Urothelium cell line (cell line): ENCODE measurements at places on chromosomes 2 and 18.

GRCh38 chr2:228545041-228545747 is 363.7 kb upstream of the SPHKAP start:
- peak; percentile 52 for DNase-seq

DNA sequence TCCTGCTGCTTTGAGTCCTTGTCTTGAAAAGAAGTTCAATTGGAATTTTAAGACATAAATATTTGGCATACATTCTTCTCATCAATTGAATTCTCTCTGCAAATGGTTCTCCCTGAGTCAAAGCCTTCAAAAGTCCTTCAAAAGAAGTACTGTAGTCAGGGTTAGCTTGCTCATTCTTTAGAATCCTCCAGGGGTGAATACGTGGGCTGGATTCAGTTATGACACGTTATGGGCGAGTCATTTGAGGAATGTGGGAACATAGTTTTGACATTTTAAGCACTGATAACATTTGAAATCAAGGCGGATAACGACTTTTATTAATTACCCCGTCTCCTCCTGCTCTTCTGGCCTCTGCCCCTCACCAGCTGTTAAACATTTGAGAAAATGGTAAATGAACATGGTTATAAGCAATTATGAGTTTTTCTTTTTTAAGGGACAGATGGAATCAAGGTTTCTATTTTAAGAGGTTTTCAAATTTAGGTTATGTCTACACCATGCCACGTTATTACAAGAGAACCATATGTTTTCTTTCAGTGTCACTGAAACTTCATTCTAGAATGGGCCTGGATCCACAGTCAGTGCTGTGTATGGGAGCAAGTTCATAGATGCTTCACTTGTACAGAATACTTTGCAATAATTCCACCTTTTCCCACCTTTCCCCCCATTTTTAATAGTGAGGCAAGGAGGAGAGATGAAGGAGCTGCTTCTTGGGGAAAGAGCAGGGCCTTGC is 273.1 kb downstream of the TSN start:
- DNase-seq: peak; percentile 82

- DNase-seq: no peak
Measured at GRCh38 chr2:152407204-152407721, 72.3 kb downstream of the FMNL2 start.

GRCh38 chr2:133489641-133490410 is 78.4 kb downstream of the NCKAP5 start:
- DNase-seq: no peak

DNA sequence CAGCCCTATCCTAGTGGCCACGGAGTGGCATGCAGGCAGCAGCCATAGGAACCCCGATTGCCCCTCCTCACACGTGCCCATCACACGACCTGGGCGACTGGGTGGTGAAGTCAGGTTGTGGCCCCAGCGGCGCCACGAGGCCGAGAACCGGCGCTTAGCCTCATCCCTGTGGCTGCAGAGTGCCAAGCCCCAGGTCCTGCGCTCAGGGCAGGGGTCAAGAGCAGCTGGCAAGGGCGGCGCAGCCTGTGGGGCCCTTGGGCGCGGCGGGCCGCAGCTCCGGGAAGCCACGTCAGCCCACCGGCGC is 73.3 kb downstream of the RPIA start:
- DNase-seq: no peak

GRCh38 chr2:175205523-175205922 is 24.0 kb upstream of the ATP5MC3 start:
- DNase-seq: peak; percentile 21

DNA sequence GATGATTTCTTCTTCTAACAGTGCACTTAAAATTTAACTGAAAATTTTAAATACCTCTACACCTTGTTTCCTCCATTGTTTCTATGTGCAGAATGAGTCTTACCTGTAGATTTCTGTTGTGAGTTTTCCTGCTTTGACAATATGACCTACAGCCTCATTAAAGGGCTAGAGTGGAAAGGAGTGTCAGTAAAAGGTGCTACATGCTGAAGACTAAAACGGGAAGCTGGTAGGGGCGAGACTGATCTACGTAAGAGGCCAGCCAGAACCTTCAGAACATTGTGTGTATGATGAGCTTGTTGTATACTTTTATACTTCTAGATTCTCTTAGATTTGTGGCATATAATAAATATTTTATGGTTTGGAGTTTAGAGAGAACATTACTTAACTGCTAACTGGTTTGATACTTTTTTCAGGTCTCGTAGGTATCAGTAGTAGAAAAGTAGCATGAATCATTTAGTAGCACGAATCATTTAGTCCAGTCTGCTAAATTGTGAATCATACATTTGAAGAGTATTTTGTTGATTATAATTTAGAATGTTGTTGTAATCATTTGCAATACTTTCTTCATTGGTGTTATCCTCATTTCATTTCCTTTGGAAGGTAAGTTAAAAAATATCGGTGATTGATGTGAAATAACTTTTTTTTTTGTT is 14.3 kb downstream of the INSIG2 start:
- DNase-seq: no peak

DNA sequence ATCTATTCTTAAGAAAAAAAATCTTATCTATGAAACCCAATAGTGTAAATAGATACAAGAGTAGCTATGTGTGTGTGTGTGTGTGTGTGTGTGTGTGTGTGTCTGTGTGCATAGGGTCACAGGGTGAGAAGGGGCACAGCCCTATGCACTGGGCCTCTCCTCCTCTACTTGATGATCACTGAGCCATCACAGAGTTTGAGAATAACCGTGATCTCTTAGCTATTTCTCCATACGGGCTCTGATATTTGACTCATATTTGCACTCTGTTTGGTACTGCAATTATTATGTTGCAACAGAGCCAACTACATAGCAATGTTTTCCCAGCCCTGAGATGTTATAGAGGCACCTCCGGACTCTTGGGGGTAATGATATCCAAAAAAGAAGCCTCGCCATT is 28.8 kb upstream of the SLC40A1 start:
- no peak for DNase-seq

DNA sequence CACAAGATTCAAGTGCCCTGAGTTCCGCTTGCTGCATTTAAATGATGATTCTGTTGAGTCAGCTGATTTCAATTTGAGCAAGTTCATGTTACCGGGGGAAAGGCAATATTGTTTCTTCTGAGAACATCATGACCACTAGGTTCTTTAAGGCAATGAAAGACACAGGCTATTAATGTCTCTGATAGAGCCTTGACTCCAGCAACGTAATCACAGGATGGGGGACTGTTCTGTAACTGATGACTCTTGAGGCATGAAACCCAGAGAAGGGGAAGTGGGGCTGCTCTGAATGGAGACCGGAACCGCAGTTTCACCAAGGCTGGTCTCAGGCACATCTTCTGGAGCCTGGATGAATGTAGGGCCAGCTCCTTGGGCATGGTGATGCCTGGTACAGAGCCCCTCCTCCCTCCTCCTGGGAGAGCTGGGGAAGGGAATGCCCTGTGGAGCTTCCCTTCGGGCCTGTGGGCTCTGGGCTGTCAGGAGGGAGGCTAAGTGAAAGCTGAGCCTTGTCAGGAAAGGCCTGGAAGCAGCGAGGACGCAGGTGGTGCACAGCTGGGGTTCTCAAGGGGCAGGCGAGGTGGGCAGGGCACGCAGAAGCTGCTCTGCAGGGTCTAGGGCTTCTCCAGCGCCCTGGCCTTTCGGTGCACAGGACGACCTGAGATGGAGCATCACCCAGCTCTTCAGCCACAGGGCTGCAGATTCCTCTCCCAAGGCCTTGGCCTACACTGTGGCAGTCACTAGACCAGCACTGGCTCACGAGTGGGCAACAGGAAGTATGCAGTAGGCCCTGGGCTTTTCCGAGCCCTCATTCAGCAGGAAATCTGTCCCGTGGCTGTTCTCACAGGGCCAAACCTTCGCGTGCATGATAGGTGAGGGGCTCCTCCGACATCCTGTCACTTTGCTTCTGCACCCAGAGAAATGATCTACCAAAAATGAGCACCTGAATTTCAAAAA is 36.6 kb upstream of the PRLH start:
- DNase-seq: no peak

DNA sequence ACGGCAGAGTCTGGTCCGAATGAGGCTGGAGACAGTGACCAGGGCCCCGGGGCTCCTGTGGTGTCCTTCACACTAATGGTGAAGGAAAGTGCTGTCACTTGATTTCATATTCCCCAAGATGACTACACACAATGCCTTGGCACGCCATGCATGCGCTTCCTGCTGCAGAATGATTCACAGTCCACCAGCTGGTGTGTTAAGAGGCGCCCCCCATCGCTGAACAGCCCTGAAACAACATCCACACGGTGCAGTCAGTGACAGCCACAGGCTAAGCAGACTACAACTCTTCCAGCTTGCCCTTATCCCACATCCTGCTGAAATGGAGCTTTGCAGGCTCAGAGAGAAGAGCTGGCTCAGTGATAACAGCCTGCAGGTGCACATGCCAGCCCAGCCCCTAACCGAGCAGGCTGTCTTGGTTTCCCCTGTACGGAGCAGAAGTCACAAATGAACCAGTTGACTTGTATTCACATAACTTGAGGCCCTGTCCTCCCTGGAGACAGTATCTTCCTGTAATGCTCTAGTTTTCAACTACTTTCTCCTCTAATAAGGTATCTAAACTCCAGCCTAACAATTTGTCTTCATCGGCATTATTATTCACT is 24.3 kb upstream of the CDH20 start:
- no peak for DNase-seq

- DNase-seq: no peak
Measured at GRCh38 chr18:46374850-46375249, 270.7 kb downstream of the HAUS1 start.

DNA sequence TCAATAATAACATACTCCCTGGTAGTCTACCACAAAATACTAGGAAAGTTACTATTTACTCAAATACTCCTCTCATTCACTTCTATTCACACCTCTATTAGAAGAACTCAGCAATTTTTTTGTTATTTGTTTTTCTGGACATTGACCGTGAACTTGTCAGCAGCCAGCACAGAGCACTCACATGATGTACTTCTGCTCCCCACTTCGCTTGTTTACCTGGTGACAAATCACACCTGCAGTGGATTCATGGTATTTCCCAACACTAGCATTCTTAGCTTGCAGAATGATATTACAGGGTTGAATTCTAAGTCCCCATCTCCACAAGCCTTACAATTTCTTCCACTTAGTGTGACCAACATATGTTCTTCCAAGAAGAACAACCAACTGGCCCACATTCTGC is 238.2 kb downstream of the SATB2 start:
- no peak for DNase-seq

- no peak for DNase-seq
Measured at GRCh38 chr2:208384637-208385036, 22.0 kb upstream of the PTH2R start.

- DNase-seq: no peak
Measured at GRCh38 chr2:101619191-101619591, 78.3 kb upstream of the MAP4K4 start.

- DNase-seq: no peak
Measured at GRCh38 chr2:200810252-200810997, 1.3 kb upstream of the BZW1 start.

DNA sequence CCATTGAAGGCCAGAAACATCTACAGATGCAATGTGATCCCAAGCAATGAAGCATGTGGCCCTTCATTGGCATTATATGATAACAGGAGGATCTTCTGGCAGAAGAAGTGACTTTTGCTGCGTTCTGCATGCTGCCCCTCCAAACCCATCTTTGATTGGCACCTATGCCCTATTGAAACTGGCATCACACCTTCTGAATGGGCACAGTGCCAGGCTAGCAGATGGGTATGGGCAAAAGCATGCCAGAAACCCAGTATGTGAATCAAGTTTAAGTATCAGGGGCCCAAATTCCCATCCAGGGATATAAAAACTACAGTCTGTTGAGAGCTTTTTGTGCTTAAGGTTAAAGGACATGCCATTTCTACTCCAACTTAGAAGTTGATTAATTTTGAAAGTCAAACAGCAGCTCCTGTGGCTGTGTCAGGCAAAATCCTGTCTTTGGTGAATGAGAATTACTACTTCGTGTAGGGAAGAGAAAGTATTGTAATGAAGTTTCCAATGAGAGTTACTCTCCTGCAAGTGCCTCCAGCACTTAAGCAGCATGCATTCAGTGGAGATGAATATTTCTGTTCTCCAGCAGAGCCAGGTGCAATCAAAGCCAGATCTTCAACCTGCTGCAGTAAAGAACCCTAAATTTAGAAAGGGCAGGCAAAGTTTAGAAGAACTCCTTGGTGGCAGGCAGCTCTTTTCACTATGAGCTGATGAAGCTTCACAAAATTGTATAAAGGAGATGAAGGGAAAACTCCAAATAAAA is 8.6 kb downstream of the VRK2 start:
- DNase-seq: no peak

DNA sequence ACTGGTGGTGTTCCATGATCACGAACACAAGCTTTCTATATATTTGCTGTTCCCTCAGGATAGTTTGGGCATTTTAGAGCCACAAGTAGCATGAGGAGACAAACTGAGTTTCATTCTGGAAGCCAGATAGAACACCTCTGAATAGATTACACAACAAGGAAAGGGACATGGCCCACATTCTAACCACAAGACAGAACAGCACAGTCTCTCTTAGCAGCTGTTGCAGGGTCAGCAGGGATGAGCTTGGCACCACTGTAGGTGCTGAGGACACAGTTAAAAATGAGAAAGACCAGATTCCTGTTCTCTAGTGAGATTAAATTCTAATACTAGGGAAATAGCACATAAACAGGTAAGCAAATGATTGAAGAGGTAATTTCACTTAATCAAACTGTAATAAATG is 235.3 kb downstream of the ZNF407 start:
- DNase-seq: no peak

- DNase-seq: no peak
Measured at GRCh38 chr18:77334876-77335275, 85.2 kb downstream of the GALR1 start.

DNA sequence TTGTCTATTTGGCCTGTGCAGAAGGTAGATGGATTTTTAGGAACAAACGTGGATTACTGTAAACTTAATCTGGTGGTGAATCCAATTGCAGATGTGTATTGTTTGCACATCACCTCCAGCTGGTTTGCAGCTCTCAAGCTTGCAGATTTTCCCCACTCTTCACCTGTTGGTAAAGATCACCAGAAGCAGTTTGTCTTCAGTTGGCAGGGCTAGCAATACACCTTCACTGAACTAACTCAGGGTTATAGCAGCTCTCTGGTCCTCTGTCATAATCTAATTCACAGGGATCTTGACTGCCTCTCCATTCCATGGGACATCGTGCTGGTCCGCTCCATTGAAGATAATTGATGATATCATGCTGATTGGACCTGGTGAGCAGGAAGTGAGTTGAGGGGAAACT is 181.5 kb downstream of the VAPA start:
- no peak for DNase-seq

- peak; percentile 11 for DNase-seq
Measured at GRCh38 chr2:49831698-49832367, 677.5 kb upstream of the FSHR start.

- DNase-seq: no peak
Measured at GRCh38 chr18:74604774-74605173, 7.1 kb downstream of the ZNF407 start.

GRCh38 chr2:26536371-26537068 is 58.6 kb upstream of the OTOF start:
- DNase-seq: no peak

GRCh38 chr2:45782436-45782835 is 131.0 kb downstream of the PRKCE start:
- no peak for DNase-seq

DNA sequence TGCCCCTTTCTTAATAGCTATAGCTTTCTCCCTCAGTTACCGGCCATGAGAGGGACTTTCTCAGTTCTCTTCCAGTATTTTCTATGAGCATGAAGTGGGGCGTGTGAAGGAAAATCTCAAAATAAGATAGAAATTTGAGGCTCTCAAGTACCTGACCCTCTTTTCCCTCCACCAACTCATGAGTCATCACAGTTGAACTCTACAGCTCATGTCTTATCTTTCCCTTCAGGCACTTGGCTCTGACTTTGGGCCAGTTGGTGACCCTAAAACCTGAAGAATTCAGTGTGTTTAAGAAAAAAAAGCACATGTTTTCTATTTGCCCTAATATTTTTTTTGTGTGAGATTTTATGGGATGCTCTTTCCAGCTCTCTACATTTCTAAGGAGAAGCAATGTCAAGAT is 896.7 kb upstream of the ZEB2 start:
- no peak for DNase-seq
